ENCODE measurements at places on chromosomes 5 and 9.

GRCh38 chr9:112051812-112052211 is 123.3 kb downstream of the SUSD1 start:
- DNase-seq, result no peak

GRCh38 chr9:794386-794785 is 47.1 kb upstream of the DMRT1 start:
- no peak for DNase-seq

GRCh38 chr5:19608444-19609002 is 379.5 kb downstream of the CDH18 start:
- DNase-seq, result no peak

DNA sequence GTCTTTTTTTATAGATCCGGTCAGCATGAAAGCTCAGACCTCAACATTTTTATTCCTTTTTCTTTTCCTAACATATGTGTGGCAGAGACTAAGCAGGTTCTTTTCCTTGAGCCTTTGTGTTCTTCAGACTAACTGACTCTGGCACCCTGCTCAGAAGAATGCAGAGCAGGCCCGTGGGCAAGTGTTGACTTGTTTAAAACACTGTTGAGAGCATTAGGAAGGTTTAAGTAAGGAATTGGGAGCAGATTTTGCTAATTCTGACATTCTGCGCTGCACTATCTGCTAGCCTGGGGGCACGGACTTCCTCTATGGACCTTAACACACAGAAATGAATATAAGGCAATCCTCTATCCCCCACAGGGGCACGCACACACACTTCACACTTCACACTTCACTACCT is 182.5 kb upstream of the PIK3R1 start:
- DNase-seq, result no peak

GRCh38 chr5:134438721-134439123 is 27.0 kb upstream of the CDKN2AIPNL start:
- no peak for DNase-seq

DNA sequence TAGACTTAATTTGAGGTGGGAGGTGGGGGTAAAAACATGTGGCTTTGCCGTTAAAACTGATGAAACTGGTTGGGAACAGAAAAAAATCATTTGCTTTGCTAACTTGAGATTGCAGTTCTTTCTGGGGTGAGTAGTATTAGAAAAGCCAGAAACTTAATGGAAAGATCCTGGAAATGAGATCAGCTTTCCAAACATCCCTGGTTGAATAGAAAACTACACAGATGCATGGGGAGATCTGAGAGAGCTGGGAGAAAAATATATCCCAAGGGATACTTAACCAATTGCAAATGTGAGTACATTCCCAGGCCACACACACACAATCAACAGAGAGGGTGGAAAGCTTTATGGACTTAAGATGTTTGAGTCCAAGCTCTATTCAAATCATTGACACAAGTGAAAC is 222.3 kb downstream of the YTHDC2 start:
- DNase-seq, result no peak

DNA sequence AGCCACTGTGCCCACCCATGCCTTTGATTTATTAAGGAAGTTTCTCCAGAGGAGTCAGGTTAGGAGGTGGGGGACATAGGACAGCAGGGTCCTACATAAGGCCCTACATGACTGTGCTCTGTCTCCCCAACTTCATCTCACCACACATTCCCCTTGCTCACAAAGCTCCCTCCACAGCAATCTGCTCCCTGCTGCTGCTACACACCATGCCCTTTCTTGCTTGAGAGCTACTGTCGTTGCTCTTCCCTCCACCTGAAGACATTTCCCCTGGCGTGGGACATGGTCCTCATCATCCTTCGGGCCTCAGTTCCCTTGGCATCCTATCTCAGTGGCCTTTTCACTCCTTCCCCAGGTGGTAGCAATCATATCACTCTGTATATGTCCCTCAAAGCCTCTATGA is 75.9 kb upstream of the DAPK1 start:
- DNase-seq, result no peak

DNA sequence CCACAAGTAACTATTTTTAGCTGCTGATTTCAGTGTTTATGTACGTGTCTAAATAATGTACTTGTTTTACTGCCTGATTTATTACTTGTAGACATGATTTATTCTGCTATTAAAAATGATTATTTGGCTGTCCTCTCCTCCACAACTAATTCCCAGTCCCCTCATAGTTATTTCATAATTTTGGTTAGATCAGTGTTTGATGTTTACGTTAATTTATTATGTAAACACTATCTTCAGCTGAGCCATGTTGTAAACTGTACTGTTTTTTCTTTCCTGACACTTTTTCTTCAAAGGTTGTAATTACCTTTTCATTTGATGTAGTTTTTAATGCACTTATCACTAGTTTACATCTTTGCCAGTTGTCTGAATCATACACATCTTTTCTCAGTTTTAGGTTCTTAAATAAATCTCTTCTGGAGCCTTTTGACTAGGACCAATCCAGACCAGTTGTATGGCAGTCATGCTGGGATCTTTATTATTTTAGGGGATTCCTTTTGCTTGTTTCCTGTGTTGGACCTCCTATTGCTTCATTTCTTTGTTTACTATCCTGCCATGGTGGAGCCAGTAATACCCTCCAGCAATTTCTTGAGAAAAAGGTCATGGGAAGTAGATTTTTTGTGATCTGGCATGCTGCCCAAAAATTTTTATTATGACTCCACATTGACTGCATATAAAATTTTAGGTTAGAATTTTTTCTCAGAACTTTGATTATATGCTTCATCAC is 16.1 kb downstream of the AP3S1 start:
- DNase-seq, result no peak

DNA sequence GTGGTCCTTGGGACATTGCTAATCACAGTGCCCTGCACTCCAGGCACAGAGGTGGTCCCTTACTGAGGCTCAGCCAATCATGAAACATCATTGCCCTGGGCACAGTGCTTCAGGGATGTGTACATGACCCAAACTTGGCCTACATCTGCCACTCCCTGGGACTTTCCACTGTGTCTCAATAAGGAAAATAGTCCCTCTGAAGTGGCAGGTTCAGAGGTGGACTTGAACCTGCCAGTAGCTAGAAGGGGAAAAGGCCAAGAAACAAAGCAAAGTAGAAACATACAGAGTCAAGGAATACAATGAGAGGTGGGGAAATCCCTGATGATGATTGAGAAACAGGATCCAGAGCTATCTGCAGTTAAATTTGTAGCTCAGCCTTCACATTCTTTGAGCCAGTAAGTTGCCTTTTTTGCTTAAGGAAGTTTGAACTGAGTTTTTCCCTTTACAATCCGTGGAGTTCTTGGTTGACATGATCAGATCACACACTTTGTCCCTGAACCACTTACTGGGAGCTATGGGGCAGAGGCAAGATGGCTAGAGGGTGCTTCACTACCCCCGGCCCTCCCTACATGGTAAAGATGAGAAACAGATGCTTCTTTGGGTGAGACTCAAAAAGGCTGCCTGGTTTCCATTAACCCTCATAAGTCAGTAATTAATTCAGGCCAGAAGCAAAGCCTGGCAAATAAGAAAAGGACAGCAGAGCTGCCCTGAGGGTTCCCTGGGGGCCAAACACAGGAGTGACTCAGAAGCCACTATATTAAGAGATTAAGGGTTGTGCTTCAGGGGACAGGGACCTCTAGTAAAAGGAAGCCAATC is 57.6 kb downstream of the SH3TC2 start:
- no peak for DNase-seq

DNA sequence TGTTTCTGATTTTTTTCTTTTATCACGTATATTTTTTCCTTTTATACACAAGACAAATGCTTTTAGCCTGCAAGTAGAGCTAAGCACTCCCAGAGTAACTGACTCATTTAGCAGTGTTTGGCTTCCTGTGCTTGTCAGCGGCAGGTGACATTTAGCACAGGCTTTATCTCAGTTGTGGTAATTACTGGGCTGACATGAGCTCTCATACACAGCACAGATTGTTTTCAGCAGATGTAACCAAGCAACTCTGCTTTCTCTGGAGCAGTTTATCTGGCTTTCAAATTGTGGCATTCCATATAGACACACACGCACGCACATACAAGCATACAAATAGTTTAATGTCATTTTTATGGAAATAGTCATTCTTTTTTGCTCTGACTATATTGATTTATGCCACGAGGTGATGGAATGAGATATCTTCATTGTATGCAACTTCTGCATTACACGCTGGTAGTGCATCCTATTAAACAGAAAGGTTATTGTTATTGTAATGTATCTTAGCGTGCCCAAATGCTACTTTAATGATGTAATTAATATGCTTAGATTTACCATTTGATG is 379.0 kb upstream of the GRAMD2B start:
- DNase-seq, result no peak

- DNase-seq, result no peak
Measured at GRCh38 chr9:70556771-70557170, 142.3 kb upstream of the KLF9 start.

DNA sequence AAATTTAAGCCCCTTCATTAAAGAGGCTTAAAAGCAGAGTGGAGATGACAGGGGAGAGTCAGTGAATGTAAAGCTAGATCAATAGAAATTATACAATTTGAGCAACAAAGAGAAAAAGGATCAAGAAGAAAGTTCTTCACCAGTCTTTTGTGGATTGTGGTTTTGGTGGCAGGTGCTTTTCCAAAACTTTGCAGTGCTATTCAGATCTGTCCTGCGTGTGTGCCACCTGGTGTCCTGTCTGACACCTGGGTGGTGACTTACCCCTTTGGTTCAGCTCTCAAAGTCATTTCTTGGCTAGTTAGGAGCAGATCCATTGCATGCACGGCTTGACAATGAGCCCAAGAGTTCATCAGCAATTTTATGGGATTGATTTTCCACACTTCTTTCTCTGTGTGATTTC is 69.4 kb downstream of the SREK1 start:
- no peak for DNase-seq

- DNase-seq, result peak; percentile 79
Measured at GRCh38 chr5:39190311-39191102, 28.9 kb downstream of the FYB1 start.

- no peak for DNase-seq
Measured at GRCh38 chr5:74126294-74126693, 500.3 kb downstream of the ARHGEF28 start.

DNA sequence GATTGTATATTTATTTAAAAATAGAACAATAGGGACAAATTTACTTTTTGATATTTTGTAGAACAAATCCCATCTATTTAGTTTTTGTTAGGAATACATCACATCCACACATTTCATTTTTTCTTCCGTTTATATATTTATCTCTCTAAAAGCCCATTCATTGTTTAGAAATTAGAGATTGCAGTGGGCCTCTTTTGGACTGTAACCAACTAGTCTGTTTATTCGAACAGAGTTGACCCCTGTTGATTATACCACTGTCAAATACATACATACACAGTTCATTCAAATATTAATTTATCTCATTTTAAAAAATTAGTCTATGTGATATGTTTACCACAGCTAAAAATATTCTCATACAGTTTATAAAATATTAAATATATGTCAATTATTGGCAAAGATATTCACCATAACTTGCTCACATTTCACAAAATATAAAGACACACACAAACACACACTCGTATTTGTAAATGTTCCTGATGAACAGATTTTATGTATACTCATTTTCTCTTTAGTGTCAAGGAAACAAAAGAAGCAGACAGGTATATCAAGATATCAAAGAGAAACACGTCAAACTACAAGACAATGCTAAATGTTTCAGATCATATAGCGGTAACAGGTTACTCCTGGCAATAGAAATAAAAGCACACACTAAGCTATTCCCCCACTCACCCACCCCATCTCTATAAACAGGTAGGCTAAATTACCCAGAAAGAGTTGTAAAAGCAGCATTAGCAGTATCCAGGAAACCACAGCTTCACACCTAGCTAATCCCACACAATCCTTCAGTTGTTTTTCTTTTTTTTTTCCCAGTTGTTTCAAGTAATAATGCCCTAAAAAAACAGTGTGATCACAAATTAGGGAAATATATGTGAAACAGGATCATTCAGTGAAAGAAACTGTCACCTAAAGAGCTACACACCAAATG is 283.9 kb downstream of the ADAMTS6 start:
- no peak for DNase-seq

DNA sequence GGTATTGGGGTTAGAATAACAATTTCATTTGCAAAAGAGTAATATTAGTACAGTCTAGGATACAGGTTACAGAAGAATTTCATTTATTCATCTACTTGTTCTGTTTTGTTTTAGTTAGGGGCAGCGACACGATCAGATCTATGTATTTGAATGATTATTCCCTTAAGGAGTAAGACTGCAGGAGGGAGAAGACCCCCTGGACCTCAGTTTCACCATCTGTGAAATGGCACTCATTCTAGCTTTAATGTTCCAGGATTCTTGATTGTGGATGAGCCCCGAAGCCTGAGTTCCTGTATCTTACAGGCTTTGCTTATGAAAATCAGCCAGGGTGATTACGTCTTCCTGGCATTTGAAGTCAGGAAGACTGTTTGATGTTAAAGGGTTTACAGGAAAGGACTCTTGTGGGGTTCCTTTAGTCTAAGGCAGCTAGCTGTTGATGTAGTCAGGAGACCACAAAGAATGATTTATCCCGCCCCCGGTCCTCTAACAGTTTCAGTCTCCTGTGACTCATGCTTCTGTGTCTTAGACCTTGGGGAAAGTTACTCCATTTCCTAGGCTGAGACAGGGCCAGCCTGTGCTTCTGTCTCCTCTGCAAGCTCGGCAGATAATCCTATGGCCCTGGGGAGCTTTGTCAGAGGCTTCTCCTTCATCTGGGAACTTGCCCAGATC is 11.5 kb downstream of the SMIM3 start:
- DNase-seq, result peak; percentile 96

DNA sequence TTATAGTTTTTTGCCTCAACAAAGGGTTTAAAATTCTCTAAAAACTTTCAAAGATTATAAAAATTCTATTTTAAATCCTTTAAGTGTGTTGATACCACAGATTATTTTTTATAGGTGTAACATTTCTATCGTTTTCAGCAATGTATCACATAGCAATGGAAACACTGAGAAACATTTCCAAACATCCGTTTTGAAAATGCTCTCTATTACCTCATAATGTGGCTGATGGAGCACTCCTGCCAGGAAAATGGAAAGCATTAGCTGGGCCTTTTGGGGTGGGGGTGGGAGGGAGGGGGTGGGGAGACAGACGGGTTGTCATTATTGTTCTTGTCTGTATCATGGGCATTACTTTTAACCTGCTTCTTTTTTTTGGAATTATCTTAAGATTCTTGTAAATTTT is 516.5 kb downstream of the ACTL7B start:
- no peak for DNase-seq

DNA sequence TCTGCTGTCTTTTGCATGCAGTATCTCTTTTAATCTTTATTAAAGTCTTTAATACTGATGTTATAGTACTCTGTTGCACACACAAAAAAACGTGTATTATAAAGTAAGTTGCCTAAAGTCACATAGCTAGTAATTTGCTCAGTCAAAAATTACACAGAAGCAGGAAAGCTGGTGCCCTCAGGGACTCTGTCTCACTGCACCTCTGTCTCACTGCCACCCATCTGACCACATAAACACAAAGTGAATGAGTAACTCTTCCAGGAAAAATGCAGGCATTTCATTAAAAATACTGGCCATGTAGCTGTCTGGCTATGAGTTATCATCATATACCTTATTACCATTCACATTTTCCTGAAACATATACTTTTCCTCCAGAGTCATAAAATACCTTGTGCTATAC is 591.7 kb downstream of the CSNK1G3 start:
- DNase-seq, result no peak

- DNase-seq, result no peak
Measured at GRCh38 chr5:41773799-41774198, 96.4 kb downstream of the OXCT1 start.

Data from inflammatory macrophage (primary cell).